Stimulated activated CD4-positive, alpha-beta T cell treated with anti-CD3 and anti-CD28 coated beads, Interleukin-1b, Interleukin-23, amount 100 ng/mL, for 48 hours (primary cell): ENCODE measurements at places on chromosomes 12 and 14.

GRCh38 chr14:64217834-64218233, 76.3 kb downstream of the ESR2 start:
- no peak for DNase-seq

- DNase-seq = no peak
Measured at GRCh38 chr12:92133795-92134637, 11.6 kb downstream of the BTG1 start.

DNA sequence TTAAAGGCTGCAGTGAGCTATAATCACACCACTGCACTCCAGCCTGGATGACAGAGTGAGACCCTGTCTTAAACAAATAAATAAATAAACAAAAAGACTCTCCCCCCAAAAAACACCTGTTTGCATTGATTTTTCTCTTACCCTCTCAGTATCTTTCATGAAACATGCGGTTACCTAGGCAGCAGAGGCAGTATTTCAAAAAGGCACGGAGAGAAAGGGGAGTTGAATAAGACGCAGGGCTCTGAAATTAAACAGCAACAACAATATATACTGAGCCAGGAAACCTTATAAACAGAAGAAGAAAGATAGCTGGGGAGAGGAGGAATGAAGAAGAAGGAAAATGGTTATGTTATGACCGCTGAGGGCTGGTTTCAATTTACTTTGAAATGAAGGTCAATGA, 277.6 kb downstream of the BTG1 start:
- no peak for DNase-seq

DNA sequence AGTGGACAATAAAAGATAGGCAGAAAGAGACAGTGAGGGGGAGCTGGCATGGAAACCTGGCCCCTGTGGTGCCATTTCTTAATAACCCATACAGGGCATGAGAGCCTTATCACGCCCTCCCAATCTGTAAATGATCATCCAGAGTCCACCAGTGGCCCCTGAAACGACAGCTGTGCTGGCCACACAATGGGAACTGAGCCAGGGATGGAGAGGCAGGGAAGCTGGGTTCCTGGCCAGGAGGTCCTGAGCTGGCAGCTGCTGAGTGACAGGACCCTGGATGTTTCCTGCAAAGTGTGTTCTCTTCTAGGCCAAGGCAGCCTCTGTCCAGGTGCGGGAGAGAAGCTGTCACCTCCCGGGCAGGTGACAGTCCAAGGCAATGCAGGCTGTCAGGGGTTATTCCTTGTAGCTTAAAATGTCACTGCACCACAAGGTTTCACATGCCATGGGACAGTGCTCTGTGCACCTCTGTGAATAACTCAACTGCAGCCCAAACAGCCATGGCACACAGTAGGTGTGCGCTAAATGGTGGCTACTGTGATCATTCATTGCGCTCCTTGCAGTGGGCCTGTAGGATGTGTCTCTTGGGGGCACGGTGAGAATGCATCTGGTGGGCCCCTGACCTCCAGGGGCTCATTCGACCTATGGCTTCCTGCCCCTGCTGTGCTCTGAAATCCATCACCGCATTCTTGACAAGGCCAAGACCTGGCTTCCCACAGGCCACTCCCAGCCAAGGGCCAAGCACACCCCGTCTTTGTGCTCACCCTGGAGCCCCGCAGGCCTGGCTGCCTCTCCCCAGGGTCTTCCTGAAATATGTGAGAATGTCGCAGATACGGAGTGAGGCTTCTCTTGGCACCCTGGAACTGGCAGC, 46.3 kb upstream of the BCL11B start:
- no peak for DNase-seq

DNA sequence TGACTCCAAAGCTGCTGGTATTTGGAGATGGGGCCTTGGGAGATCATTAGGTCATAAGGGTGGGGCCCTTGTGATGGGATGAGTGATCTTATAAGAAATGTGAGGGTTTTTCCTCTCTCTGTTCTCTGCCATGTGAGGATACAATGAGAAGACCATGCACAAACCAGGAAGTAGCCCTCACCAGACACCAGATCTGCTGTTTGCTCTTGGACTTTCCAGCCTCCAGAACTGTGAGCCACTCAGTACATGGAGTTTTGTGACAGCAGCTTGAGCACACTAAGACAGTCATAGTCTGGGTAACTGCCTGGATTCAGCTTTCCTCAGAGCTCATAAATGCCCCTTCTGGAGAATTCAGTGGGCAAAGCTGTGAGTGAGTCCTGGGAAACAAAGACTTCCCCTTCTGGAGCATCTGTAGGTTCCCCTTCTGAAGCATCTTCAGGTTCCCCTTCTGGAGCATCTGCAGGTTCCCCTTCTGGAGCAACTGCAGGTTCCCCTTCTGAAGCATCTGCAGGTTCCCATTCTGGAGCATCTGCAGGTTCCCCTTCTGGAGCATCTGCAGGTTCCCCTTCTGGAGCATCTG, 11.0 kb upstream of the PPP4R3A start:
- DNase-seq = no peak

DNA sequence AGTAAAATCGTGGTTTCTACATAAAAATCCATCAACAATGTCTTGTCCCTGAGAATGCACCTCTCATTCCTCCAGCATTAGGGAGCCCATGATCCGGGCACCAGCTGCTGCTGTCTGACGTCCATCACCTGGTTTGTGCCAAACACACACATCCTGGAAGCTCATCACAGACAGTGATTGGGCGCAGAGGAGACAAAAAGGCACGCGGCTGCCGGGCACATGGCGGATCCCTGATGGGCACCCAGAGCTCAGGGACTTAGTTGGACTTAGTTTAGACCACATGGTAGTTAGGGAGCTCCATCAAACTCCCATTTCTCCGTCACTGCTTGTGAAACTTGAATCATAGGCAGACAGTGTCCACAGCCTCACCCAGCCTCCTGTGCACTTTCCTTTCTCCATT, 1059.3 kb downstream of the TMEM121 start:
- no peak for DNase-seq
